Right hindlimb (tissue), 1 donor: ENCODE measurements at places on chromosomes 11 and 22.

DNA sequence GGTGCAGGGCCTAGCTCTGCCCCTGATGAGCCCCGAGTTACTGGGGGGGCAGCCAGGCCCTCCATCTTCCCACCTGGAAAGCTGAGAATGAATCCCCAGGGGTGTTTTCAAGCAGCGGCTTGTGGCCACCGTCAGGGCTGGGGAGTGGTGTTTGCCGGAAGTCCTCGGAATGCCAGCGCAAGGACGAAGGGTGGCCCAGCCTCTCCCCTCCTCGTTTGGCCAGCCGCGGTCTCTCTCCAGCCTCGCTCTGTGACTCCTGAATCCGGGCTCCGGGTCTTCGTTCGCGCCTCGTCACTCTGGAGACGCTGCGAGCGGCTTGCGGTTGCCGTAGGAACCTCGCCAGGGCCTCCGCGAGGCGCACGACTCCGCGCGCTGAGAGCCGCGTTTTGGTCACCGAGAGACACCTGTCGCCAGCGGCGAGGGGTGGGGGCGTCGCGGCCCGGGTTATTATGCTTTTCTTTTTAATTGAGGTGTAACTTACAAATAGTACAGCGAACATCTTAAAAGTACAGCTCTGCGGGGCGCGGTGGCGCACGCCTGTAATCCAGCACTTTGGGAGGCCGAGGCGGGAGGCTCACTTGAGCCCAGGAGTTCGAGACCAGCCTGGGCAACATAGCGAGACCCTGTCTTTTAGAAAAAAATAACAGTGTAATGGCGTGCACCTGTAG lies 6.3 kb upstream of the KDELR3 start:
- DNase-seq = peak; percentile 89

- no peak for DNase-seq
Observed at GRCh38 chr11:8768625-8769333, 86.2 kb downstream of the RPL27A start.

- no peak for DNase-seq
Observed at GRCh38 chr11:120751550-120751949, 240.0 kb downstream of the GRIK4 start.

DNA sequence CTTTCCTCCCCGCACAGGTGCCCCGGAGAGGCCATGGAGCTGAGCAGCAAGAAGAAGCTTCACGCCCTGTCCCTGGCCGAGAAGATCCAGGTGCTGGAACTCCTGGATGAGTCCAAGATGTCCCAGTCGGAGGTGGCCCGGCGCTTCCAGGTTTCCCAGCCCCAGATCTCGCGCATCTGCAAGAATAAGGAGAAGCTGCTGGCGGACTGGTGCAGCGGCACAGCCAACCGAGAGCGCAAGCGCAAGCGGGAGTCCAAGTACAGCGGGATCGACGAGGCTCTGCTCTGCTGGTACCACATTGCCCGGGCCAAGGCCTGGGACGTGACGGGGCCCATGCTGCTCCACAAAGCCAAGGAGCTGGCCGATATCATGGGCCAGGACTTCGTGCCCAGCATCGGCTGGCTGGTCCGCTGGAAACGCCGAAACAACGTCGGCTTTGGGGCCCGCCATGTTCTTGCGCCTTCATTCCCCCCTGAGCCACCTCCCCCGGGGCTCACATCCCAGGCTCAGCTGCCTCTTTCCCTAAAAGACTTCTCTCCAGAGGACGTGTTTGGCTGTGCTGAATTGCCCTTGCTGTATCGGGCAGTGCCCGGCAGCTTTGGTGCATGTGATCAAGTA lies 1.3 kb downstream of the TIGD3 start:
- peak; percentile 46 for DNase-seq

- DNase-seq = no peak
Observed at GRCh38 chr11:97048481-97048880, 658.7 kb downstream of the JRKL start.

DNA sequence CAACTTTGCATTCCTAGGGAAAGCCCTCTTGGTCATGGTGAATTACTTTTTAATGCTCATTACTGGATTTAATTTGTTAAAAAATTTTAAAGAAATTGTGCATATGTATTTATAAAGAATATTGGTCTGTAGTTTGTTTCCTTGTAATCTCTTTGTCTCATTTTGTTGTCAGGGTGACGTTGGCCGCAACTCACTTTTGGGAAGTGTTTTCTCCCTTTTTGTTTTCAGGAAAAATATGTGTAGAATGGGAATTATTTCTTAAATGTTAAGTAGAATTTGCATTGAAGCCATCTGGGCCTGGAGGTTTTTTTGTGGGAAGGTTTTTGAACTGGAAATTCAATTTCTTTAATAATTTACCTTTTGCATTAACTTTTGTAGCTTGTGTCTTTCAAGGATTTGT lies 149.1 kb downstream of the UVRAG start:
- peak; percentile 28 for DNase-seq

DNA sequence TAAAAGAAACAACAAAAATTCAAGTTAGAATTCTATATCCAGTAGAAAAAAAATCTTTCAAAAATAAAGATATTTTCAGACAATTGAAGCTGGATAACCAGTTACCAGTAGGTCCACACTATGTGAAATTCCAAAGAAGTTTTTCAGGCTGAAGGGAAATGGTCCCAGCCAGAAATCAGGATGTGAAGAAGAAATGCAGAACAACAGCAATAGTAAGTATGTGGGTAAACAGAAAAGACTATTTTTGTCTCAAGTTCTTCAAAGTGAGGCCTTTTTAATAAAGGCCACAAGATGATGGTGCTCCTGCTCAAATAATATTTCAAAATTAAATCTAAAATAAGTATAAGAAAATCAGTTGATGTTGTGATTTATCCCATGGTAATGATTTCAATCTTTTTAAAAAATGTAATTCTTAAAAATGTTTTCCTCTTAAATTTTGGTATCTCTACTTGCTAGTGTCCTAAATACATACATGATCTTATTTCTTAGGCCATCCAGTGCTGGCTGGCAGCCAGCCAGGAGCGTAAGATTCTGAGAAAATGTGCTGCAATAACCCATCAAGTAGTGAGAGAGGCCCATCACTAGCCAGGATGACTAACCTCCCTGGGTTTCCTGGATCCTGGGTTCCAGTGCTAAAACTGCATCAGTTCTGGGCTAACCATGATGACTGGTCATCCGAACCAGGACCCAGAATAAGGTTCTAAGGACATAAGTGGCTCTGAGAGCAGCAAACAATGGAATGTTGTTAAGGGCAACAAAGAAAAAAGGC lies 15.6 kb upstream of the UCP3 start:
- DNase-seq = no peak

GRCh38 chr22:22432479-22432878 lies 76.1 kb downstream of the ZNF280B start:
- no peak for DNase-seq

DNA sequence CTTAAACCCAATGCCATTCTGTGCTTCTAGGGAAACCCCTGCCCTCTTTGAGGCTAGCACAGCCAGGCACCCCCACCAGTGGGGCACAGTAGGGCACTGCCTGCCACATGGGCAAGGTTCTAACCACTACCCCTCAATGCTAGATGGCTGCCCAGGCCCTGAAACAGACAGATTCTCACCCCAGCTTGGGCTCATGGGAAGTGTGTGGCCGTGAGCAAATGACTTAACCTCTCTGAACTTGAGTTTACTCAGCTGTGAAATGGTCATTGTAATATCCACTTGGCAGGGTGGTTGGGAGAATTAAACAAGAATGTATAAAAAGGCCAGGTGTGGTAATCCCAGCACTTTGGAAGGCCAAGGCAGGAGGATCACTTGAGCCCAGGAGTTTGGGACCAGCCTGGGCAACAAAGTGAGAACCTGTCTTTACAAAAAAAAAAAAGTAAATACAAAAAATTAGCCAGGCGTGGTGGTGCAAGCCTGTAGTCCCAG lies 22.4 kb downstream of the C22orf23 start:
- no peak for DNase-seq

GRCh38 chr22:23397008-23397612 lies 183.0 kb downstream of the IGLL1 start:
- no peak for DNase-seq

DNA sequence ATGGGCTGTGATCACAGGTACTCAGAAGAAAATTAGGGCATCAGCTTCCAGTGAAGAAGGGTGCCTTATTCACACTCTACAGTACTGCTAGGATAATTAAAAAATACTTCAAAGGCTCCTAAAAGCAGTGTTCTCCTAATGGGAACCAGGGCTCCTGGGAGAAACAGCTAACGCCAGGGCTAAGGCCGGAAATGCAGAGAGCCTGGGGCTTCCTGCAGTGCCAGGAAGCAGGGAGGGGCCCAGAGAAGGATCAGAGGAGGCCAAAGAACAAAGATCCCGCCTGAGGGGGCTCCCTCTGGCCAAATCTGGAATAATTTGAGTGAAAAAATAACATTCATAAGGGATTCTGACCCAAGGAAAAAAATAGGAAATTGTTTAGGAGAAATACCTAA lies 27.5 kb downstream of the TOLLIP start:
- DNase-seq = no peak

DNA sequence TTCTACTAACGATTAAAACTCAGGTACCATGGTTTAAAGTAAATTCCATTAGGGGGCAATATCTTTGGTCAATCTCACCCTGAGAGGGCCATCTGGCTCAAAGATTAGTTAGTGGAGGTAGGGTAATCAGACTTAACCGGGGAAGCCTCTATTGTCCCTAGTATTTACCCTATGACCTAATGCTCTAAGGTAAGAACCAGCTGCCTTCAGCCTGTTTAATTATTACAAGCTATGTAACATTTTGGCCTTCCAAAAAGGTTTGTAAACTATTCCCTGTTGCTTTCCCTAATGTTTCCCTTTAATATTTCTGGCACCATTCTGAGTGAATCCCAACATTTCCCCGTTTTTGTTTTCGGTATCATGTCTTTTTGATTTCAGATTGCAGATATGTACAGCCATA lies 15.1 kb upstream of the GLYATL1 start:
- DNase-seq = no peak

GRCh38 chr22:46010207-46010867 lies 33.4 kb upstream of the WNT7B start:
- DNase-seq = peak; percentile 22

- DNase-seq = peak; percentile 2
Observed at GRCh38 chr11:69212798-69213110, 57.0 kb downstream of the SMIM38 start.

GRCh38 chr22:44181033-44181911 lies 547 bp downstream of the PARVG start:
- DNase-seq = no peak

DNA sequence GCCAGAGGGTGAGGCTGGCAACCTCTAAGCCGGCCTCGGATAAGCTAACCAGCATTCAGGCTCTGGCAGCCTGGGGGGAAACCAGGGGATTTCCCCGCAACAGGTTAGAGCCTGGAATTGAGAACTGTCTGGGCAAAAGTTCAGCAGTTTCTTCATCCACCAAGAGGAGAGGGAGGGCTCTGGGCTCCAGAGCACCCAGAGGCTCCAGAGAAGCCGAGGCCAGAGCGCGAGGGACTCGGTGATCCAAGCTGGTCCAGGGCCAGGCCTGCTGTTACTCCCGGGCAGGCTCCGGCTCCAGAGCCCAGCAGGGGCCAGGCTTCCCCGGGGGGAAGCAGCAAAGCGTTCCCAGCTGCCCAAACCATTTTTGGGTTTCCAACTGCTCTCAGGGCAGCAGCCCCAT lies 13.3 kb upstream of the SH3BP1 start:
- DNase-seq = peak; percentile 52

DNA sequence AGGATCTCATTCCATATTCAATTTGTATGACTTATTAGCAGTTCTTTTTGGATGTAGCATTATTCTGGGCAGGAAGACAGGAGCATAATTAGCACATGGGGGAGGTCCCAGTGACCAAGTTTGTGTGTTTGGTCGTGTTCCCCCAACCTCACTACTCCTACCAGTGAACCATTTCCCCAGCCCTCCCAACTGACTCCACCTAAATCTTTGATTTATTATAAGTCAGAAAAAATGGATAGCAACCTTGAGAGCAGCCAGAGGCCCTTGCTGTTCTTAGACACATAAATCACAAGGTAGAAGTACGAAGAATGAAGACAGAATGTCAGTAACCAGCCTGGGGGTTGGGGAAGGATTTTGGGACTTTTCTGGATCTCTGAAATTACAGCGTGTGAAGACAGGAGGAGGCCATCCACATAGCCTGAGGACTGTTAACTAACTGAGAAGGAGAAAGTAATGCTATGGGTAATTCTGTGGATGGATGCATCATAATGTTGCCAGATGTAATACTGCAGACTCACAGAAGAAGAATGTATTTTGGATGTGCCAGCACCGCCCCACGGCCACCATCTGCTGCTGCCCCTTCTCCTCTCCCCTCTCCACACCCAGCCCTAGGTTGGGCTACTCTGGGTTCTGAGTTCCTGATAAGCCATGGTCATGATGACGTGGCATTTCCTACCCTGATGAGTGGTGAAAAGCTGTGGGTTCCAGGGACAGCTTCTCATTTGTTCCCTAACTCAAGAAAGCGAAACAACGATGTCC lies 124.3 kb upstream of the TTC12 start:
- DNase-seq = peak; percentile 55

GRCh38 chr11:102614485-102614884 lies 10.6 kb downstream of the MMP20 start:
- no peak for DNase-seq

DNA sequence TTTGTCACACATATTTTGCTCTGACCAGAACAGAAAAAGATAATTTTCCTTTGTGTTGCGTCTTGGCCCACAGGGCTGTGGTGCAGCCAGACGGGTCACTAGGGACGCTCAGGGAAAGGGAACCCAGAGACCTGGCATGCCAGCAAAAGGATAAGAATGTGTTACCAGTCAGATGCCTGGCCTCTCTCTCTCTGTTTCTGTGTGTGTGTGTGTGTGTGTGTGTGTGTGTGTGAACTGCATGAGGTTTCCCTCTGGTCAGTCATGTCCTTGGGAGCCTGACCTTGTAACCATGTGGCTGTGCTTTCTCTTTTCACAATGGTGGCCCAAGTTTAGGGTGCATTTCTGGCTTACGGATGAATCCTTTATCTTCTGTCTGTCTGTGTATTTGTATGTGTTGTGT lies 25.4 kb downstream of the CCKBR start:
- DNase-seq = no peak

DNA sequence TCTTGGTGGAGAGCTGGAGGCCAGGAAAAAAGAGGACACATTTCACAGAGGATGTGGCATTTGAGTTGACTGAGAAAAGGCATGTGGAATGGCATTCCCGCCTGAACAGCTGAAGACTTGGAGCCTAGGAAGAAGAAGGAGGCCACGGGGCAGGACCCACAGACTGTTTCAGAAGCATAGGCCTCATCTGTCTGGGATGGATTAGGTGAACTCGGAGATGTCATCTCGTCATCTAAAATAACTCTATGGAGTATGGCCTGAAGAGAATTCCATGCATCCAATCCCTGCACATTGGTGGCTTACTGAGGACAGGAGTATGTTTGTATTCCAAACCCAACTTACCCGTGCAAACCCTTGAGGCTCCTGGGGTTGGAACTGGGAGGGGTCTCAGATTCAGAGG lies 16.4 kb downstream of the SPATA19 start:
- no peak for DNase-seq

DNA sequence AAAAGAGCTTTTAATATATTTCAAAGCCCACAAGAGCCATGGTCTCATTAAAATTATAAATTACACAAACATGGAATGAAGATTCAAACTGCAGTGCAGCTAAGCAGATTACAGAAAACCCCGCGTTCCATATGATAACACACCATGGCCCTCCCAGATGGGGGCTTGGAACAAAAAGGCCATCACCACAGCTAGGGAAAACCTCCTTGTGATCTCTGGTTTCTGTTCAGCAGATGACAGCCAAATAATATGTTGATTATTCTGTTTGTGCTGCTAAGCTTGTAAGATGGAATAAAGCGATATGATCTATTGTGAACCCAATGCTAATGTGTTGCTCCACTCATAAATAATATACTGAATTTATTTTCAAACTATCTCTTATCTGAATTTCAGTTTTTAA lies 28.5 kb downstream of the IMMP1L start:
- no peak for DNase-seq

- no peak for DNase-seq
Observed at GRCh38 chr11:110757962-110758755, 45.9 kb upstream of the ARHGAP20 start.
